Endodermal cell (in vitro differentiated cells): ENCODE measurements at places on chromosomes 3 and 15.
A peak's percentile ranks its signal among the peaks of the same experiment; 100 is the strongest.

DNA sequence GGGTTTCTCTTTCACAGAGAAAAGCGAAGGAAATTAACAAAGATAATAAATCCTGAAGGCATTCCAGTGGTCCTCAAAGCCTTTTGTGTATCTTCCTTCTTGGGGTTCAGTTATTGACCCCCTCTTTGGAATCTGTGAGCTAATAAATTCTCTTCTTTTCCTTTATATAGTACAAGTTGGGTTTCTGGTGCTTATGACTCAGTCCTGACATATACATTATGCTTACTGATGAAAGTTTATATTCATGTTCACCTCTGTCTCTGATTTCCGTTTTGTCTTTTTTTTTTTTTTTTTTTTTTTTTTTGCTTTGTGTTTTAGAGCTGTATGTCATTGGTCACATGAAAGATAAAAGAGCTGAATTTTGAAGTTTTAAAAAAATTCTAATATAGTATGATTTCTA, 230.7 kb upstream of the RBMS3 start:
- DNase-seq, result no peak

DNA sequence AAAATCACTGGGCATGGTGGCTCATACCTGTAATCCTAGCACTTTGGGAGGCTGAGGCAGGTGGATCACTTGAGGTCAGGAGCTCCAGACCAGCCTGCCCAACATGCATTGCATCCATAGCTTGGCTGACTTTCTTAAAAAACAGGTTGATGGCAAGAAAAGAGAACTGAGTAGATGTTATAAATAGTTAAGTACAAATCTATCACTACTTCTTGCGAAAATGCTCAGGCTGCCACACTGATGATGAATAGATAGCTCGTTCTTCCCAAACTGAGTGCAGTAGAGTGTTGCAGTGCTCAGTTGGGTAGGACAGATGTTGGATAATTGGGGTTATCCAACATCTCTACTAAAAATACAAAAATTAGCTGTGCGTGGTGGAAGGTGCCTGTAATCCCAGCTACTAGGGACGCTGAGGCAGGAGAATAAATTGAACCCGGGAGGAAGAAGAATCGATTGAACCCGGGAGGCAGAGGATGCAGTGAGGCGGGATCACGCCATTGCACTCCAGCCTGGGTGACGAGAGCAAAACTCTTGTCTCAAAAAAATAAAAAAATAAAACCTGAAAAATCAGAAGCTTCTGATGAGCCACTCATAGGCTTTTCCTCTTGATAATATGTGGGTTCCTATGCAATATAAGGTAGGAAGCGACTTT, 1.2 kb downstream of the BTLA start:
- no peak for DNase-seq

GRCh38 chr3:171977860-171978259, 61.5 kb upstream of the FNDC3B start:
- no peak for DNase-seq

GRCh38 chr3:127488141-127488672, 102.3 kb downstream of the TPRA1 start:
- peak; percentile 38 for DNase-seq

GRCh38 chr15:86877171-86877631, 797.5 kb downstream of the AGBL1 start:
- DNase-seq, result no peak

GRCh38 chr15:56915888-56916287, 2.6 kb upstream of the TCF12 start:
- no peak for DNase-seq

DNA sequence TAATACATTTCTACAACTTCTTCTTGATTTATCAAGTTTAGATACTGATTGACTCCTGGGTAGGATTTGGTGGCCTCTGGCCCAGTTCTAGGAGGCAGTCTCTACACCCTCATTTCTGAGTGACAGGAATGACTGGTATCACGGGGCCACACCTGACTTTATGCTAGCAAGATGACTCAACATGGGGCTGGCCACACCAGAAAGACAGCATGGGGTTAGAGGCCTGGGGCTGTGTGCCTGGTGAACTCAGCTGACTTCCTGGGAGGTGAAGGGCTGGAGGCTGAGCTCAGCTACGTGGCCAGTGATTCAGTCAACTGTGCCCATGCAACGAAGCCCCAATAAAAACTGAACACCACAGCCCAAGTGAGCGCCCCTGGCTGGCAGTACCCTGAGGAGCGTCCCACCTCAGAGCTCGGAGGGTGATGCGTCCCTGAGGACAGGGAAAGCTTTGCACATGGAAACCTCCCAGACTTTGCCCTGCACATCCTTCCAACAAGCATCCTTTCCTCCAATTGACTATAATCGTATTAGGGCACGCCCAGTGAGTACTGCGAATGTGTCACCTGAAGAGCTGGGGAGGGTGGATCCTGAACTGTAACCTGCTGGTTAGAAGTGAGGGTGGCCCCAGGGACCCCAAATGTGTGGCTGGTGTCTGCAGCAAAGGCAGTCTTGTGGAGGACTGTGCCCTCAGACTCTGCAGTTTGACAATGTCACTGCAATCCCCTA, 57.2 kb downstream of the NIPA2 start:
- DNase-seq, result peak; percentile 49

GRCh38 chr15:79702621-79703020, 194.2 kb downstream of the MTHFS start:
- DNase-seq, result no peak

GRCh38 chr3:120457827-120458226, 7.0 kb upstream of the FSTL1 start:
- no peak for DNase-seq

DNA sequence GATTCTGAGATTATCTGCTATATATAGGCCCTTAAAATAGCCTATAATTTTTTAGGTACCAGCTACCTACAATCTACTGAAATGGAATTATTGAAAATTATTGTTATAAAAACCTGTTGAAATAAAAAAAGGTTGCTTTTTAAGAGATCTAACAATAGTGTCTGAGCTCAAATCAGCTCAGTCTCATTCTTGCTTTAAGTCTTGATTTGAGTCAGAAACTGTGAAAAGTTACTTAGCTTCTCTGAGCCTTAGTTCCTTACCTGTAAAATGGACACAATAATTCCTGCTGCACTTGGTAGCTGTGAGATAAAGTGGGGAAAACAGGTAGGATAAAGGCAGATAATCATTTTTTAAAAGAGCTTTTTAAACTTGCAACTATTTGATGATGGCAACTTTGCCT, 118.8 kb upstream of the UBE2E2 start:
- no peak for DNase-seq

DNA sequence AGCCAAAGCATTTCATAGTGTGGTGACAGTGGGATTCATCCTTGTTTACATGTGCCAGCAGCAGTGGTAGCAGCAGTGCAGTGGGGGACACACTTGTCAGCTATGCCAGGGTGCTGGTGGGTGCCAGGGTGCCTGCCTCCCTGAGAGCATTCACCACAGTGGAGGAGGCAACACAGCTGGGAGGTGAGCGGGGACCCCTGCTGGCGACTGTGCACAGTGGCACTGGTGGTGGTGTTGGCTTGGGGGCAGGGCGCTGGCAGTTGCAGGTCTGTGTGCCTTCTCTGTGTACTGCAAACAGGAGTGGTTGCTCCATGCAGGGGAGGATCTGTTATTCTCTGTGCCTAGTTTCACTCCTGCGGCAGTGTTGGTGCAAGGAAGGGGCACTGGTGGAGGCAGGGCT, 41.2 kb downstream of the CEP63 start:
- peak; percentile 85 for DNase-seq

GRCh38 chr3:43126536-43126935, 20.7 kb upstream of the POMGNT2 start:
- DNase-seq, result no peak

- DNase-seq, result no peak
These were observed 120.8 kb upstream of the PHLDB2 start for GRCh38 chr3:111738238-111738637.

GRCh38 chr3:130470126-130470525, 46.9 kb upstream of the COL6A6 start:
- peak; percentile 58 for DNase-seq

DNA sequence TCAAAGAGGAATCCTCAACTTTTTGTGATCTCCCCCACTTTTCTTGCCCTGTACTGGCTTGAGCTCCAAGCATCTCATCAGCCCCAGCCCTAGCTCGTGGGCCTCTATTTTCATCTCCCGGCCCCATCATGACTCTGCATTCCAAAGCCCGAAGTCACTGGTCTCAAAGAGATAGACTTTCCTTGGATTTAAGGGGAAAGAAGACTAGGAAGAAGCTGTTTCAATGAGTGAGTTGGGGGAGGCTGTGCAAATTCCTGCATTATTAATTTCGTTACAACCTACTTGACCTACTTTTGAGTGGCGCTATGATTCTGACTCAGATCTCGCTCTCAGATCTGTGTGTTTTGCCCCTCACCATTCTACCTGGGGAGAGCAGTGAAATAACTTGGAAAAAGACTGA, 266.6 kb upstream of the TBL1XR1 start:
- DNase-seq, result no peak

GRCh38 chr15:95558131-95558530, 772.4 kb upstream of the NR2F2 start:
- no peak for DNase-seq
